Stimulated activated naive CD8-positive, alpha-beta T cell treated with anti-CD3 and anti-CD28 coated beads, Interleukin-15, amount 100 ng/mL, for 72 hours (primary cell): ENCODE measurements at places on chromosomes 2 and 18.

GRCh38 chr2:74858281-74858680 lies 24.4 kb downstream of the HK2 start:
- DNase-seq, result no peak

GRCh38 chr2:240363746-240364581 lies 71.5 kb upstream of the GPC1 start:
- no peak for DNase-seq

DNA sequence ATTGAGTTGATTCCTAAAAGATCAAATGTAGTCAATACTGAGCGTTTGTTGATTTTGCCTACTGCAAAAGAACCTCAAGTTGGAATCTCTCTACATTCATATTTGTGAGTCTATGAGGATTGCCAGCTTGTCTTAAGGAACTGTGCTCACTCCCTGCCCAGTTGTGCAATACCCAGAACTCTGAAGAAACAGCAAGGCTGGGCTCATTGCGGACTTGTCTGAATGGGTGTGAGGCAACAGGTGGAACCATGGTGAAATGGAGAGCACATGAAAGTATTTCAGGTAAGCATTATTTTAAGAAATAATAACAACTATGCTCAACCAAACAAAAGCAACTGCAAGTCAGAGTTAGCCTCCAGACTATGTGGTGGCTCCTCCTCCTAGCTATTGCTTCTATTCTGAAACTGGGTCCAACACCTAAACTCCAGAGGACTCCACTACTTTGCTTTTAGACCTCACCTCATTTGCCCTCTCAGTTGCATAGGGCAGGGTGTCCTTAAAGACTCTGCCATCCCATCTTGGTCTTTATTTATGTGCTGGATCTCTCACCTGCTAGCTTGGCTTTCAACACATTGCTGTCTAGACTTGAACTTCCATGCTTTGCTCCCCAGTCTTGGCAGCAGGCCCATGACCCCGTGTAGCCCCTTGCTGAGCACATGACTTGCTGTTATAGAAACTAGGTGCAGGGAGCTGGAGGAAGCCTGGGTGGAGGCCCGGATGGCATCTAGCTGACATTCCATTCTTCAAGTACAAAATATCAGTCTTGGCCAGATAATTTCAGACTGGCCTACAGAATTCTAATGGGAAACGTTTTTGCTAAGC lies 94.8 kb upstream of the ARL5A start:
- no peak for DNase-seq

GRCh38 chr18:3596637-3597384 lies 146.8 kb downstream of the TGIF1 start:
- peak; percentile 51 for DNase-seq

DNA sequence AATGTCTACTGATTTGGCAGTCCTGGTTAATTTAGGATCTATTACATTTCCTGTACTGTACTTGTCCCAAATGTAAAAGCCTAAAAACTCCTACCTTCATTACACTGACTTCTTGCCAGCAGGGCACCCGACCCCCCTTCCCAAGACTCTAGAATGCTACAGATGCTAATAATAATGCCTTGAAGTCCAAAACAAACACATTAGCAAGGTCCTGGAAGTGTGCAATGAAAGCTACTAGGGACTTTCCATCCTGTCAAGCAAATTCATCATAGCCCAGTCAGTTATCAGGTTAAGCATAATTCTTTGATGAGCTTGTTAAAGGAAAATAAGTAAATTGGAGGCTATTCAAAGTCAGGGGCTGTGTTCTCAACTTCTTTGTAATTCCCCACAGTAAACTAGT lies 115.3 kb upstream of the RBBP8 start:
- DNase-seq, result no peak

DNA sequence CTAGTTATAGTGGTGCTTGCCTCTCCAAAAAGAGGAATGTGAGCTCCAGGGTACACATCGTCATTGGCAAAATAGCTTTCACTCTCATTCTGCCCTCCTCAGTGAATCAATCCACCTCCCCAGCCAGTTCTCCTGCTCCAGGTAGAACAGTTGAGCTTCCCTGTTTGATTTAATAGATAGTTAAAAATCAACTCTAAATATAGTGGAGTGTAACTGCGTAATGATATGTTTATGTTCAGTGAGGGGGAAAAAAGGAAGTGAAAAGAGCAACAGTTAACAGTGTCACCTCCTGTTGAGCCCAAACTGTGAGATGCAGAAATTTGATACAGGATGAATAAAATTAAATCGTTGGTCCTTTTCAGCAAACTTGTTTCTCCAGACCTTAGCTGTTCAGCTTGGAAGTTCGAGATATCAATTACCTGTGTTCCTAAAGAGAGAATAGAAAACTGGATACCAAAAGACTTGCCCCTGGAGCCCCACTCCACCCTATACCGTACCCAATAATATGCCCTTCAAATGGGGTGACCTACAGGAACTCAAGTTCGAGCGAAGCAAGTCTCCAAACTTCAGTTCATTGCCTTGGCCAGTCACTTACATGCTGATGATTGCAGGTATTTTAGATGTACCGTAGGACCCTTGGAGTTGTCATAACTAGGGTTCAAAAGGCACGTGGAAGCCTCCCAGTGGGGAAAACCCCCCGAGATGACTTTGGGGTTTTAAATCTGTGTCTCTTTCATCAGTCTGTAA lies 708.4 kb downstream of the RNF144A start:
- DNase-seq, result no peak

- DNase-seq, result no peak
These were observed 85.1 kb downstream of the CCDC85A start for GRCh38 chr2:56268856-56269255.

DNA sequence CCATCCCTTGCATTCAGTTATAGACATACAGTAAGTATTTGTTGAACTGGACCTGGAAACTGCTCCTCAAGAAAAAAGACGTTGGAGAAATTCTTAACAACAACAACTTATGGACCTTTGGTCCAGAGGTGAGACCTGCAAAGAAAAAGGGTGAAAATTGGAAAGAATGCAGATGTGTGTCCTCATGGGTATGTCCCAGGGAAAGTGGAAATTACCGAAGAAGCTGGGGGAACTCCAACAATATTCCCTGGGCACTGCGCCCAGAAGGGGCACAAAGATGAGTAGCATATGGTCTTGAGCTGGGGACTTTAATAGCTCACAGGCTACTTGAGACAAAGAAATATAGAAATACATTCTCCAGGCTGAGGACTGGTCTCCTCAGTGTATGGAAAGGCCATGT lies 35.5 kb upstream of the YWHAQ start:
- DNase-seq, result no peak

- DNase-seq, result no peak
These were observed 62.3 kb downstream of the TRIB2 start for GRCh38 chr2:12778811-12779579.

GRCh38 chr18:59509481-59510442 lies 150.7 kb upstream of the LMAN1 start:
- no peak for DNase-seq

DNA sequence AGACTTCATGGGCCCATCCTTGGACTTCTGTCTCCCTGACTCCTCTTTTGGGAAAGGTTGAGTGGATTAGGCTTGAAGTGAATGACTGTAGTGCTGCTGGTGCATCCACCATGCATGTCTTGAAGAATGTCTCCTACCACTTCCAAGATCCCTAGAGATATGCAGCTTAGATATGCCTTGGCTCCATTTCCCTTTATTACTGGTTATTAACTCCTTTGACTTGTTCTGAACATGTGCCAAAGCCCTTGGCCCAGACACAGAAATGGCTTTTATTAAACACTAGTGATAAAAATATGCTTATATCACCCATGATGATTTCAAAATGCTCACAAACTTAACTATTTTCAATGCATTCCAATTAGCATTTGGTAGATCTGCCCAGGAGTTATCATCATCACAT lies 90.0 kb upstream of the SLC14A2 start:
- no peak for DNase-seq

DNA sequence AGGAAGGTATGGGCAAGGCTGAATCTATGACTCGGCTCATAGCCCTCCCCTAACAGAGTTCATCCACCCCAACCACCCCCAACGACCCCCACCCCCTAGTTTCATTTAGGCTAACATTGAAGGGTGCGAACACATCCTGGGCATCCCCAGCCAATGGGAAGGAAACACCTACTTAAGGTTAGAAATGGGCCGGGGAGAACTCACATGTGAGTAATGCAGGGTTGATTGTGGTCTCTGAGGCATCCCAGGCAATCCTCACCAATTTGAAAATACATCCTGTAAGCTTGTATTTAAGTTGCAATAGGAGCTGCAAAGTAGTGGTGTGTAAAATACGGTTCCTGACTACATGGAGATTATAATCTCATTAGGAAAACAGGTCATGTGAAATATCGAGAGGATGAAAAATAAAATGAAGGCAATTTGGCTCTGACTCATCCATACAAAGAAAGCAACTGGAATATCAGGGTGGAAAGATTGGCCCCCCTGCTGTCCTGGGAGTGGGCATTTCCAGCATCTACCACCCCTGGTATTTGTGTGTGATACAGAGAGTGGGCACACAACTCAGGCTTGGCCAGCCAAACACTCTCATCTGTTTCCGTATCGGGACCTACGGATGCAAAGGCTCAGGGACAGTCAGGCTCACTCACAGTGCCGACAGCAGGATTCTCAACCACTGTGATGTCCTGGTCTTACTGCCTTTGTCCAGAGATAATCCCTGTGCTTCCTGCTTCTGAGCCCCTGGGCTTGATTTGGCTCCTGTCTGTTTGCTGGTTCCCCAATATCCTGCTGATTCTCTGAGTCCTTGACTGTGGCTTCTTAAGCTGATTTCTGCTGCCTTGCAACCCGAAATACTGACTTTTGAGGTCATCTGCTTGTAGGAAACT lies 90.0 kb upstream of the NCKAP5 start:
- DNase-seq, result no peak

- DNase-seq, result no peak
These were observed 105.4 kb downstream of the DYM start for GRCh38 chr18:49355028-49355427.

- DNase-seq, result no peak
These were observed 55.9 kb upstream of the EPAS1 start for GRCh38 chr2:46241344-46241743.

DNA sequence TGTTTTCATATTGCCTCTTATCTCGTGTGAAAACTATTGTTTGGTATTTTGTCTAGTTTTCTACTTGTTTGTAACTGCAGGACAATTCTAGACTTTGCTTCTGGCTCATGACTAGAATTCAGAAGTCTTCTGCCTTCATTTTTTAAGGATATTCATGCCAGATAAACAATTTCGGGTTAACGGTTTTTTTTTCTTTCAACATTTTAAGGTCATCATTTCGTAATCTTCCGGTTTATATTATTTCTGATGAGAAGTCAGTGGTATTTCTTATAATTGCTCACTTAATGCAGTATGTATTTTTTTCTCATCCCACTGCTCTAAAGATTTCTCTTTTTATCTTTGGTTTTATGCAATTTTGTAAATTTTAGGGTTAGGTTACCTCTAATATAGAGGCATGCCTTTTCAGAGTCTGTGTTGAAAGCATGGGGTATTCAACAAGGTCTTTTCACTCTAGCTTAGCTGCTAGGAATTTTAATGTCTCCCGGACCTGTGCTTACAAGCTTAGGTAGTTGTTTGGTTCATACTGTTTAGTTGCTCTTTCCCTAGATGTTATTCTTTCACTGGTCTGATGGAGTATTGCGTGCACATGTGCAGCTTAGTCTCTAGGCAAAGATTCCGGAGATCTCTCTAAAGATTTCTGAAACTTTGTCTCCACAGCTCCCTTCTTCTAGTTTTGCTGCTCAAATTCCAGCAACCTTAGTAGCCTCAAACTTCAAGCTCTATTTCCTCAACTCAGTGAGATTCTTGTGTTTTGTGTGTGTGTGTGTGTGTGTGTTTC lies 198.1 kb downstream of the MCFD2 start:
- DNase-seq, result no peak

DNA sequence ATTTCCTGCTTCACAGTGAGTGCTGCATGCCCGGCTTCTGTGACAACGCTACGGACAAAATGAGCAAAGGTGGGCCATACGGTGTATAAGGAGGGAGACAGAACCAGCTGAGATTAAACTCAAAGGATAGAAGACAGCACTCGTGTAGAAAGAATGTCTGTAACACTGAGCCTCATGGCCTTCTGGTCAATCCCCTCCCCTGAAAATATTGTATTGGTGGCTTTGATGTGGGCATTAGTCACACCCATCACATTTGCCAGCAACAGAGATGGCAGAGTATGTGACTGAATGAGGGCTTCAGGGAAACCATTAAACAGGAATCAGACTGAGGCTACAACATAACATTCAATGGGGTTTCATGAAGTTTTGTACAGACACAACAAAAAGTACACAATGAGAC lies 287.8 kb upstream of the CCDC68 start:
- DNase-seq, result no peak

DNA sequence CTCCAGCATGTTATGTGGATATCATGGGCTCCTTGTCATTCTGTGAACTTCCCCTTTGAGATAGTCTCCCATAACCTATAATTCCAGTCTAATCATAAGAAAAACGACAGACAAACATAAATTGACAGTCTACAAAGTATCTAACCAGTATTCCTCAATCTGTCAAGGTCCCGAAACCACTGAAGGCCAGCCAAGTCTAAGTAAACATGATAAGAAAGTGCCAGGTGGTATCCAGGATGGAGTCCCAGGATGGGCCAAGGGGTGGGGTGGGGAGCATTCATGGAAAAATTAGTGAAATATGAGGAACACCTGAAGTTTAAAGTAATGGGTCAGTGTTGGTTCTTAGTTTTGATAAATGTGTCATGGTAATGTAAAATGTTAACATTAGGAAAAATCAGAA lies 355.5 kb downstream of the DPP10 start:
- no peak for DNase-seq

GRCh38 chr2:38709567-38710194 lies 41.5 kb downstream of the SRSF7 start:
- DNase-seq, result peak; percentile 32

DNA sequence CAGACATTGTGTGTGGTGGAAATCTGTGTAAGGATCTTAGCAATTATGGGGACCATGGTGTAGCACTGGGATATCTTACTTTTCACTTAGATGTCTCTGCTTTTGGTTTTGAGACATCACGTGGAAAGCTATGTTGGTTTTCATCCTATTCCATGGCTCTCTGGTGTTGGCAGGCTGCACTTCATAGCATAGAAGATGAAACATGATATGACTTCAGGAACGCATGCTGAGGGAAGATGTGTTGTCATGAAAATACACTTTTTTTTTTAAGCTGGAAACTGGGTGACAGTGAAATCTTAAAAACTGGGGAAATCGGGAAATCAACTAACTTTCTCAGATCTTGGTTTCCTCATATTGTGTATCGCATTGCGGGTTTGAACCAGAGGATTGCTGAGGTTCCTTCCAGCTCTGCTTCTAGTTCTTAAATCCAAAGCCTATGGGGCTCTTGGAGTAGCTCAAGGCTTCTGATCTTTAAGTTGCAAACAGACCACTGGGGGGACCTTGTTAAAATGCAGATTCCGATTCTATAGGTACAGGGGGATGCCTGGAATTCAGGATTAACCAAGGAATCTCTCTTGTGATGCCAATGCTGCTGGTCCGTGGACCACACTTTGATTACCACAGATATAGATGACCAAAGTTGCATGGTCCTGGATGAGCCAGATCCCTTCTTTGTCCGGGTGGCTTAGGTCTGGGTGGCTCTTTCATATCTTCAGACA lies 160.7 kb downstream of the SH3RF3 start:
- no peak for DNase-seq

- DNase-seq, result no peak
These were observed 88.0 kb upstream of the CELF4 start for GRCh38 chr18:37653618-37654017.
